T1000 (cell line): ENCODE measurements at places on chromosomes 12 and 14.
A peak's percentile ranks its signal among the peaks of the same experiment; 100 is the strongest.

- no peak for DNase-seq
These were observed 176.1 kb downstream of the AEBP2 start for GRCh38 chr12:19615384-19615725.

DNA sequence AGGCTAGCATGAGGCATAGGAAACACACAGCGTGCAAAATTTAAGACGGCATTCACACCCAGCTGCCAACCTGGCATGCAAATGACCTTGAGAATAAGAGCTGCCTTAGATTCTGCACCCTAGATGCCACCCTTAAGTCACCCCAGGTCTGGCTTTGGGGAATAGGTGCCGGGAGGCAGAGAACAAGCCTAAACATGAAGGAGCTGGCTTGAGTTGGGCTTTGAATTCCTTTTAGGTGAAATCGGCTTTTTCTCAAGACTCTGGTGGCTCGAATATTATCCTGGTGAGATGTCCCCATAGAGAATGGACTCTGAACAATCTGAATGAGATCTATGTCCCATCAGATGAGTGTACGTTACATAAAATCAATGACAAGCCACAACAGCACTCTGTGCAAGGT is 1090.5 kb downstream of the VRK1 start:
- DNase-seq = no peak

DNA sequence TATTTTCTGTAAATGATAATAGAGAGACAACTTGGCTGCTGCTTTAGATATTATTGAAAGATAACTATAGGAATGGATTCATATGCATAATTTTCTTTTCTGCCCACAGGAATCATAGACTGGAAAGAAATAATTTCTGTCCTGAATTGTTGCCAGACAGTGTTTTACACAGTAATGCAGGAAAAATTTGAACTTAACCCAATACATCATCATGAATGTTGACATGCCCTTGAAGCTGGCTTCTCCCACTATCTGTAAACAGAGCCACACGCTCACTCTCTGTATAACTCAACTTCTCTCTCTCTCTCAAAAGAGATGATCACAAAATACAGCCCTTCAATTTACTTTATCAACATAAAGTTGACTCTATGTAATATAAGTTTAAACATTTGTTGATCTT is 56.6 kb downstream of the PAX9 start:
- no peak for DNase-seq

- no peak for DNase-seq
These were observed 92.0 kb downstream of the EPS8 start for GRCh38 chr12:15697201-15697600.

DNA sequence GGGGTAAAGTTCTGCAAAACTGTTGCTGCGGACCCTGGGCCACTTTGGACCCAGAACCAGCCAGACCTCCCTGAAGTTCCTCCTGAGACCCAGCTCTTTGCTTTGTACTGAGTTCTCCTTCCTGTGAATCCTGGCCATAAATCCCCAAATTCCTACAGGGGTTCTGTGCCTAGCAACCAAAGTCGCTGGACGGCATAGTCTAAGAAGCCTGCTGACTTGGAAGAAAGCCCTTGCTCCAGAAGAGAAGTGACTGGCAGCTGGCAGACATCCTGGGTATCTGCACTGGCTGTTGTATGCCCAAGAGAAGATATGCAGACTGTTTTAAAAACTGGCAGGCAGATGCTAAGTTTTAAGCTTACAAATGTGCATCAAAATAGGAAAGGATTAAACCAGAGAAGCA is 99.9 kb upstream of the SLC24A4 start:
- no peak for DNase-seq

DNA sequence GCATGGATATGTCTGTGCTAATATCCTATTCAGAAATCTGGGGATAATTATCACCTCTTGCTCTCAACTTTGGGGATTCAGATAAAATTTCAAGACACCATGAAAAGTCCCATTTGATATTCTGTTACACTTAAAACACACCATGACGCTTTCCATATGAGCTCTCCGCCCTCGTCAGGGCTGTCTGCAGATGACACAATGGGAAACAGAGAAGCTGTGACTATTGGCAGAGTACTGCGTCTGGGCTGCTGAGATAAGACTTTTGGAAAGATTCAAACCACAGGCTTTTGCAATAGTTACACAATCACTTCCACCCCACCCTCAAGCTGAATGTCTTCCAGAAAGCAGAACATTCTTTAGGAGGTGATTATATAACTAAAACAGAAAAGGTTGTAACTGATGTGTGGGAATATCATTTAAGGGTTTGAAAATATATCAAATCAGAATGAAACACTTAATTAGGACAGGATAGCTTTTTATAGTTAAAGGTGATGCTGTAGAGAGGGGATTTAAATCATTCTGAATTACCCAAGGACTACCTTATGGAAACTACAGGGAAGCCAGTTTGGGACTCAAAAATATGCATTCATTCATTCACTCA is 75.3 kb upstream of the TMPO start:
- DNase-seq = peak; percentile 56

DNA sequence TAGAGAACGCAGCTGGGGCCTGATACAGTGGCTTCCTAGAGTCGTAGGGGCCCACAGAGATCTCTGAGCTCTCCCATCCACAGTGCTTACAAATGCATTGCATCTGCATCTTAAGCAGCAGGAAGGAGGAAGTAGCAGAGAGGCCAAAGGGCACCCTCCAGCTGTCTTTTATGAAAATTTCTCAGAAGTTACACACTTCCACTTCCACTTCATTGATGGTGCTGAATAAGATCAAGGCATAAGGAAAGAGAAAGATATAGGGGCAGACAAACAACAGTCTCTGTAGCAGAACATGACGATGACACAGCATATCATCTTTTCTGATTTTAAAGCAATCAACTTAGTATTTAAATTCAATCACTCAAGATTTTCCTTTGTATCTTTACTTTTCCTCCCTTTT is 51.6 kb upstream of the ABCC9 start:
- DNase-seq = no peak

GRCh38 chr14:53601409-53601808 is 355.2 kb downstream of the BMP4 start:
- no peak for DNase-seq

DNA sequence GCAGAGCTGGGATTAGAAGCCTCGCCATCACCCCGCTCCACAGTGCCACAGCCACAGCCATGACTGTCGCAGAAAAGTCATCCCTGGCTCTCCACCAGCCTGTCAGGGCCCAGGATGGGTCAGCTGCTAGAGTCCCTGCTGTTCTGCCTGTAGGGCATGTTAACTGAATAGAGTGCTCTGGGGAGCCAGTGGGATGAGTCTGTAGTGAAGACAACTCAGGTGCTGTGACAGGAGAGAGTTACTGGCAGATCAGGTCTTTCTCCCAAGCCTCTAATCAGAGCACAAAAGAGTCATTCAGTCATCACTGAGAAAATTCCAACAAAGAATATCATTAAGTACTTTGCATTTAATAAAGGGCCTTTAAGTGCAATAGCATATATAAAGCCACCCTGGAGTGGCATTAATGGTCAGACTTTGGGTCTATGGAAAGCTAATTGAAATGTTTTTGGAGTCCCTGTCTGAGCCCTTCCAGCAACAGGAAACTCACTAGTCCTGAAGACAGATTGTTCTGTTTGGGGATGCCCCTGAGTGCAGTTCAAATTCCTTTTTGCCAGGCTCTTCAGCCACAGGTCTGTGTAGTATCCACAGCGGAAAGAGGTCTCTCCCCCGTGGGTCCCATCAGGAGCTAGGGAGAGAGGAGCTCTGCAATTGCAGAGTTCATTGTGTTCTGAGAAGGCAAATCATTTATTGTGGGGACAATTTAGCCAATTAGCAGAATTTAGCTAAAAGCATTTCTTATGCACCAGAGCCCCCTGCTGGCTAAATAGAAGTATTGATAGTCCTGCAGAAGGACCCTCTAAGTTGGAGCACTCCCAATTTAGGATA is 45.2 kb upstream of the C14orf132 start:
- peak; percentile 5 for DNase-seq

DNA sequence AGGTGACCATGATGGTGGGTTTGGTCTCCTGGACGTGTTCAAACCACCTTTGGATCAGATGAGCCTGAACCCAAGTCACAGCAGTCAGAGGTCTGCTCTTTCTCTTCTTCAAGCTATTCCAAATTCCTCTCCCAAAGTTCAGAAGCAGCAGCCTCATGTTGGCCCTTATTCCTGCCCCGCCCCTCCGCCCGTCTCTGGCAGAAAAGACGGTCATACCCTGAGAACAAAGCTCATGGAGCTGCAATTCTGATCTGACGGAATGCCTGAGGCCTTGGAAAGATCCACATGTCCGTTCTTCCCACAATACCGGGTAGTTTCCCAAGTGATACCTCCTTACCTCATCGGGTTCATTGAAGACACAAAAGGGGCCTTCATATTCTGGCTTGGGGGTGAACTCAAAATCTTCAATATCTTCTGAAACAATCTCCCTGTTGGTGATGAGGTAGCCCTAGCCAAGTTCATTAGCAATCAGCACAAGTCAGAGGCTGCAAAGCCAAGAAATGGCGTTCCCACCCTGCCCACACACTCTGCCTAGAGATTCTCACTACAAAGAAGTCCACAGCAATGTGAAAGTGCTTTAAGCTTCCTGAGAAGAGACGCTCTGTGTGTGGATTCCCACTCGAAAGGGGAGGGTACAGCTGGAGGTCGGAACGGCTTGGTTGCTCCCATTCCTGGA is 11.2 kb downstream of the POLE start:
- DNase-seq = no peak

GRCh38 chr12:67748743-67749040 is 100.1 kb downstream of the DYRK2 start:
- no peak for DNase-seq

- no peak for DNase-seq
These were observed 29.4 kb downstream of the ITPR2 start for GRCh38 chr12:26803552-26803951.

DNA sequence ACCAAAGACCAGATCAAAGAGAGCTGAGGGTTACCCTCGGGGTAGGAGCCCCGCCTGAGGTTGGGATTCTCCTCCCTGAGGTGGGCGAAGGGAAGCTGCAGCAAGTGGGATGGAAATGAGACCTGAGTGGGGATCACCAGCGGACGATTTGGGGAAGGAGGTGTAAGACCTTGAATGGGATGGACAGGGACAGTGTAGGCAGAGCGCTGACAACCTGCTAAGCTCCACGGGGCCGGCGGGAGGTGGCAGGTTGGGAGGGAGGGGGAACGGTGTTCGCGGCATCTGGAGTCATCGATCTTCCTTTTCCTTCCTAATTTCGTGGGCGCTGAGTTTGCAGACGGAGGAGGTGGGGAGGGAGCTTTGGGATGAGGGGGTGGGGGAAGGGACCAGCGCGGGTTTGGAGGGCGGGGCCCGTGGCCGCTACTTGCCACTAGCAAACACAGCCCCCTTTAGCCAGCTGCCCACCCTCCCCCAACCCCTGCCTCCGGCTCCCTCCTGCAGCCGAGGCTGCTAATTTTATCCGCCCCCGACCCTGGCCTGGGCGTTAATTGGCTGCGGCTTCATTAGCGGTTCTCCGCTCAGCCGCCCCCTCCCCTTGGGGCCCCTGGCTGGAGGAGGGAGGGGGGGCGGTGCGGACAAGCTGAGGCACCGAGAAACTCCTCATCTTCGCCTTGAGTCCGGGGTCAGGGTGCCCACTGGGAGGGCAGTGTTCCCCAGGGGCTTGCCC is 2.8 kb upstream of the SHMT2 start:
- no peak for DNase-seq

DNA sequence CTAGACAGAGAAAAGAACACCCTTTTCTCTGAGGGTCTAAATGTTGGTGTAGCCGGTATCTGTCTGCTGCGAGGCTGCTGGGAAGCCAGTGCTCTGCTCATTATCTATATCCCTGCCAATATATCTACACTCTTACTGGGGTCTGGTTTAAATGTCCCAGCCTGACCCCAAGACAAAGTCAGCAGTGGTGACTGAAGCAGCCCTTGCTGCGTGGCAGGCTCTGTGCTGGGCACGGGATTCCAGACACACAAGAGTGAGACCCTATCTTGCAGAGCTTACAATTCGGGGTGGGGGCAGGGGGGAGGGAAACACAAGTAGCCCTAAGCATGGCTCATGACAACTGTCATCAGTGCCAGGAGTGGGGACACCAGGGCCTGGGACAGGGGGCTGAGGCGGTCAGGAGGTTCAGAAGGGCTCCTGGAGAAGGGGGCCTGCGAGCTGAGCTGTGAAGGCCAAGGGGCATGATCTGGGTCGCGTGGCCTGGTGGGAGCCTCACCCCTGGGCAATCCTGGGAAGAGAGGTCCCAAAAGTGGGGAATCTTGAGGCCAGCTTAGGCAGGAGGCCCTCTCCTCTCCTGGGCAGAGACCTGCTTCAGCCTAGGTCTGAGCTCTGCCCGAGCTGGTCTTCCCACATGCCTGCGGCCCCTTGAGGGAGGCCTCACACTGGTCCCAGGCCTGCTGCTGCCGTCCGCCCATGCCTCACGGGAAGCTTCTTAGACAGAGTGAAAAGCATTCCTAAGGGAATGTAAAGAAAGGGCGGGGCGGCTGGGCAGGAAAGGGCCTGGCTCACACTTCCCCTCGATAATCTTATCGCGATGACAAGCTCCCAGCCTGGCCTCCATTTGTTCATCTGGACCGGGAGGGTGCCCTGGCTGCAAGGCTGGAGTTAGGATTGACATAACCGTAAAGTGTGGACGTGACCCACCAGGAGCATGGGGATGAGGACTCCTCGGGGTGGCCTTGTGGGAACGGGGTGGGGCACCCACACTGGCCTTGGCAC is 7.3 kb upstream of the RCOR1 start:
- no peak for DNase-seq

GRCh38 chr14:29851397-29851796 is 76.2 kb downstream of the PRKD1 start:
- DNase-seq = no peak

DNA sequence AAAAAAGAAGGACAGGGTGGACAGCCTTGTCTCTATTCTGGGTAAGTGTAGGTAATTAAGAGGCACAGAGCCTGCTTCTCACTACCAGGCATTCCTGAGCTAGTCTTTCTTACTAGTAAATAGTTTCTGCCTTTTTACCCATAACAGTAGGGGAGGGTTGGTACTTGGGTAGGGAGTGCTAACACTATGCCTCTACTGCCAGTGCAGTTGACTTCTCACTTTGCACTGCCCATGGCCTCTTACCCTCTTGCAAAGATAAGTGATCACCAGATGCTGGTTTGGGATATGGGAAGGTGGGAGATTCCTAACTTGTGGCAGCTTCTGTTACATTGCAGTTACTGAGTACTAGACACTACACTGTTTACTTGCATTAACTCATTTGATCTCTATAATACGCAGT is 11.6 kb downstream of the AHSA1 start:
- DNase-seq = no peak

GRCh38 chr12:106113042-106113441 is 25.7 kb downstream of the NUAK1 start:
- DNase-seq = no peak

- no peak for DNase-seq
These were observed 34.1 kb downstream of the ZNF664 start for GRCh38 chr12:124006846-124007713.

DNA sequence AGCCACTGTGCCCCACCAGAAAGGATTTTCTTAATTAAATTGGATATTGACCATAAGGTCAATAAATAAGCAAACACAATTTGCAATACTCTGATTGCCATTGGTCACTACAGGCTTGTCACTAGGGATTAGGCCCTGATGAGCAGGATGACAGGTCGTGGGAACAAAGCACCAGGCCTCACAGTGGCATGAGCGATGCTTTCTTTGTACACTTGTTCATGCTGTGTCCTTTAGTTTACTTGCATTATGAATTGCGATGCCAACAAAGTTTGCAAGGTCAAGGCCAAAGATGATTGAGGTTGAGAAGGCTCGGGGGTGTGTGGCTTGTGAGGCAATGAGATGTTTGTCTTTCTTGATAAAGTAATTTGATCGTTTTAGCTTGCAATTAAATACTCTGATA is 136.0 kb downstream of the TTC8 start:
- no peak for DNase-seq
